LoVo (cell line): ENCODE measurements at places on chromosomes 11 and 22.
A peak's percentile ranks its signal among the peaks of the same experiment; 100 is the strongest.

DNA sequence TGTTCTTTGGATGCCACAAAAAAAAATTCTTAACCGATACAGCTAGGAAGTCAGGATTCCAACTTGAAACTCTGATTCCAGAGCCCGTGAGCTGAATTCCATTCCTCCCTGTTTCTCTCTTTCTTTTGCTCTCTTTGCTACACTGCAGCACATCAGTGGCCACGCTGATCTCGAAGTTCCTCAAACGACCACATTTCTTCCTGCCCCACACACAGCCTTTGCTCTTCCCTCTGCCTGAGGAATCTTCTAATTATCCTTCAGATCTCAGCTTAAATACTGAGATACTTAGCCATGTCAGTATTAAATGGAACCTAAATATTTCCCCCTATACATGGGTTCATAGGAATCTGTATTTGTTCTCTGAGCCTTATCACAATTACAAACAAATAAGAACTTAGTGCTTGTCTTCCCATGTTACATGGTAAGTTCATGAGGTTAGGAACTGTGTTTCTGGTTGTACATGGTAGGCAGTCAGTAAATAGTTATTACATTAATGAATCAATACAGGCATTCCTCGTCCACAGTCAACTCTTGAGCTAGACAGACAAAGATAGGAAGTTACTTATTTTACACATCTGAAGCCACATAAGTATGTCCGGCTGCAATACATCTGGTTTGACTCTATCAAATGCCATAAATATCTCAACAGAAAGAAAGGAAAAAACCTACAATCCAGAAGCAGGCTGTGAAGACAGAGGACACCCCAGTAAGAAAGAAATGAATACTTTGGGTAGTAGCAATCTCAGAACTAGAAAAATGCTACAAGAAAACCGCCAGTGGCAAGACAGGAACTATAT, 86.6 kb downstream of the MAML2 start:
- no peak for DNase-seq

- no peak for DNase-seq
Observed at GRCh38 chr11:9030601-9031000, 26.8 kb upstream of the NRIP3 start.

- no peak for DNase-seq
Observed at GRCh38 chr11:118027694-118028093, 41.5 kb downstream of the IL10RA start.

DNA sequence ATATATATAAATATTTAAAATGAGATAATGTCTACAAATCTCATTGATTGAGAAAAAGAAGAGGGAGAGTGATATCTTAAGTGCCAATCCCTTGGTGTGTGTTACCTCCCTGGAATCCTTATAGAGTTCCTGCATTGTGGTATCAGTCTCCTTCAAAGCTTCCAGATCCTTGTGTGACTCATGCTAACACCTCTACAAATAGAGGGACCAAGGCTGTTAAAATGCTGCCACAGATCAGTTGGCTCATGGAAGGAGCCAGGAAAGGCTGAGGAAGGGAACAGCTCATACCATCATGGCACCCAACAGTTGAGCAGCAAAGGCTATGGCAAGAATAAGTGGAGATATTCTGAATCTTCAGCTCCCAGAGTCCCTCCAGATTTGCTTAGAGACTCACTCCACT, 163.6 kb upstream of the ISX start:
- no peak for DNase-seq

- DNase-seq: no peak
Observed at GRCh38 chr22:34886391-34886790, 179.6 kb upstream of the ISX start.

DNA sequence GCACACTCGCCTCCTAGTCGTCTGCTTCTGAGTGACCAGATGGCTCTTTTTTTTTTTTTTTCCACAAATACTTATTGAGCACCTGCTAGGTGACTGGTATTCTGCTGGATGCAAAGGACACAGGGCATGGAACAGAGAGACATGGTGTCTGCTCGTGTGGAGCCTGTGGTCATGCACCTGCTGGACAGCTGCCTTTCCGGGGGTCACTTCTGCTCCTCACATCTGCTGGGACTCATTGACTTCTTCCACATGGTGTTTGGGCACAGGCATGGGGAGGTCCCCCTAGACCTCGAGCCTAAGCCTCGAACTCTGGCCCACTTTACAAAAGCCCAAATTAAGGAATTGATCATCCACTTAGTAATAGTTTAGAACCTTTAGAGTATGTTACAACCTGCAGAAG, 39.5 kb upstream of the EMID1 start:
- no peak for DNase-seq

DNA sequence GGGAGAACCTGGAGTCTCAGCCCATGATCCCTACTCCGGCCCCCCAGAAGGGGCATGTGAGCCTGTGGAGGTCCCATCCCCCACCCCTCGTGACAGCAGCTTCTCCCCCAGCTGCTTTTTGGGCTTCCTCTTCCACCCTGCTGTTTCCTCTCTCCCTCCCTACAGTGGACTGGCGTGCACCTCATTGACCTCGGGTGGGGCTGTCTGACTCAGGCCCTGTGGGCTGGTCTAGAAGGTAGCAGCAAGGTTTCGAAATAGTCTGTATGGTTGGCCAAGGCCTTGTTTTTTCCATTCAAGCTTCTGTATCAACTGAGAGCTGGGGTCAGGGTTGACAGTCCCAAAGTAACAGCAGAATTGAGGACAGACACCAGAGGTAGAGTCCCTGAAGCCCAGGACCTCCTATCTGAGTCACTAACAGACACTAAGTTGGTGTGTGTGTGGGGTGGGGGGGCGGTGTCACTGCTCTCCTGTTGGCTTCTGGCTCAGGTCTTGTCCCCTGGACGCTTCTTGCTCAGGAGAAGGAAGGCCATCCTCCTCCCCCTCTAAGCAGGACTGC, 7.7 kb downstream of the SLC37A2 start:
- peak; percentile 56 for DNase-seq

GRCh38 chr11:55503449-55503848, 50.8 kb upstream of the OR4C15 start:
- DNase-seq: no peak

- no peak for DNase-seq
Observed at GRCh38 chr11:28727254-28727653, 619.1 kb downstream of the METTL15 start.

DNA sequence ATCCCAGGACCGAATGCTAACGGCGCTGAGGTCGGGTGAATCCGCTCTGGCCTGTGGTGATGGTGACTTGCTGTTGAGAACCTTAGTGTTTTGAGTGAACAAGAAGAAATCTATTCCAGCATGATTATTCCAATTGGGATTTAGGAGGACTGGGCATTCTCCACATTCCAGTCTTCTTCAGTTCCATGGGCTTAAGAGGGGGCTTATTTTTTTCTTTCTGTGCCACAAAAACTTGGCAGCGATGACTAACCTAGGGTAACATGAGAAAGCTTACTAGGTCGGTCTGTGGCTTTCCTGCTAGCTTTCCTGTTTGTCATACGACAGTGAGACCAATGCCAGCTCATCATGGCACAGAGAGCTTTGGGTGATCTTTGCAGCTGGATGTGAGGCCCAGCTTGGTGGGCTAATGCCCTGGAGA, 62.9 kb upstream of the ATXN10 start:
- peak; percentile 30 for DNase-seq

GRCh38 chr11:106601684-106602297, 416.5 kb downstream of the GUCY1A2 start:
- no peak for DNase-seq

DNA sequence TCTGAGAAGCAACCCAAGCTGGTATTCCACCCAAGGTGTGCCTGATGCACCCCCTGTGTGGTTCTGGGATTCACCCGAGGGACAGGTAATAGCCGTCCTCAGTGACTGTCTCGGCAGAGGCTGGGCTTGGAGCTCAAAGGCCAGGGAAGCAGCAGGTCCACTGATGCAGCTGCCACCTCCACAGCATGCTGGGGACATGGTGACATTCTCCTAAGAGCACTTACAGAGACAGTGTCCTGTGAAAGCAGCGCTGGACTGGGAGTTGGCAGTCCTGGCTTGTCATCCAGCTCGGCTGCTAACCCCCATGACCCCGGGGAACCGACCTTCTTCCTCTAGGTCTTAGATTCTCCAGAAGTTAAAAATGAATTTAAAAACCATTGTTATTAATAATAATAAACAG, 72.8 kb downstream of the RPUSD4 start:
- no peak for DNase-seq

DNA sequence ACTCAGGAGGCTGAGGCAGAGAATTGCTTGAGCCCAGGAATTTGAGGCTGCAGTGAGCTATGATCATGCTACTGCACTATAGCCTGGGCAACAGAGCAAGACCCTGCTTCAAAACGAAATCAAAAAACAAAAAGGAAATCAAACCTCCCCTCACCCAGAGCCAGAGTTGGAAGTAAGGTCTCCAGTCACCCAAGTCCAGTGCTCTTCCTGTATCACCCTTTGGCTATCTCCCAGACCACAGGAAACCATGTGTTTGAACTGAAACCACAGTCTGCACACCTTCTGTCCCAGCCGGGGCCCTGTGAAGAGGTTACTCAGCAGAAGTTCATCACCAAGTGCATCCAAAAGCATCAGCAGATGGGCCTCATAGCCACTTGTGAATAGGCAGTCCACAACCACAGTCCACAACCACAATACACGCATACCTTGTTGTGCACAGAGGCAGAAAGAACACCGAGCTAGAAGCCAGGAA, 4.6 kb downstream of the MYH9 start:
- no peak for DNase-seq

GRCh38 chr11:19953909-19954308, 206.4 kb downstream of the DBX1 start:
- DNase-seq: peak; percentile 9

- peak; percentile 51 for DNase-seq
Observed at GRCh38 chr11:46948378-46949131, 12.0 kb downstream of the CSTPP1 start.

DNA sequence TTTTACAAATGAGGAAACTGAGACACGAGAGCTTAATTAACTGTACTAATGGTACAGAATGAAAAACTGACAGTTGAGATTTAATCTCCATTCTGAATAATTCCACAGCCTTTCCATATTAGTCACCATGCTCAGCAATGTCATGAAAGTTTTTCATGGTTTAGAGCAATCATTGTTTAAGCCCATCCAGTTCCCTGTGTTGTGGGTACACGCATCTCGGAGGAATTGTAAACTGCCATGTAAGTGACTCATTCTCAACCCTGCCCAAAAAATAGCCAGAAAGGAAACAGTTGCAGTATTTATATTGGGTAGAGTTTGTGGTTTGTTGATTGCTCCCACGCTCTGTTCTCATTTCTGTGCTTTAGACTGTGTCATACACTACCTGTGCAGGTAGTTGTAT, 1790.8 kb downstream of the LRRC4C start:
- no peak for DNase-seq

DNA sequence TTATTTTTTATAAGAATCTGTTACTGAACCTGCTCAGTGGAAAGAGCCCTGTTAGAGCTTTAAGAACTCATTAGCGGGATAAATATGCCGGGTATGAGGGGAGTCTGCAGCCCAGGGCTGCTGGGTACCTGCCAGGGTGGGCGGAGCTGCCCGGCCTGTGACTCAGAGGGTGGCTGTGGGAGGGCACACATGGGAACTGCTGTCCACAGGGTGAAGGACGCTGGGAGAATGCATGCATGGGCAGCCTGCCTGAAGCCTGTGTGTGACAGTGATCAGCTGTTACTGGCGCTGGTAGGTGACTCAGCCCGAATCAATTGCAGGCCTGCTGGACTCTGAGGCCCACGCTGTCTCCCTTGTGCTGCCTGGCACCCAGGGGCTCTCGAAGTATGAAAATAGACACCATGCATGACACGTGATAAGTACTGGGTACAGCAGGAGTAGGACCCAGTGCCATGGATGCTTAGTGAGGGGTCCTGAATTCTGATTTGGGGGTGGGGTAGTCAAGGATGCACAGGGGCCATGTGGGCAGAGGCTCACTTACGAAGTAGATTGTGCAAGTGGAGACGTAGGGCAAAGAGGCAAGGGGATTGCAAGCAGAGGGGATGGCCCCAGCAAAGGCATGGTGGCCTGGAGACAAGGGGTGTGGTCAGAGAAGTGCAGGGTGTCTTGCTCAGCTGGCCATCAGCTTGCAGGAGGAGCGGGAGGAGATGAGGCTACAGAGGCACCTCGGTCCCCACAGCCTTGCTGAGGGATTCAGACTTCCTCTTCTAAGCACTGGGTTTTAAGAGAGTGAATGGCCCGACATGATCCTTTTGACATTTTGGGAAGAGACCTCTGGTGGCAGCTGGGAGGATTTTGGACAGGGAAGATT, 36.5 kb downstream of the GRIK4 start:
- DNase-seq: peak; percentile 74

DNA sequence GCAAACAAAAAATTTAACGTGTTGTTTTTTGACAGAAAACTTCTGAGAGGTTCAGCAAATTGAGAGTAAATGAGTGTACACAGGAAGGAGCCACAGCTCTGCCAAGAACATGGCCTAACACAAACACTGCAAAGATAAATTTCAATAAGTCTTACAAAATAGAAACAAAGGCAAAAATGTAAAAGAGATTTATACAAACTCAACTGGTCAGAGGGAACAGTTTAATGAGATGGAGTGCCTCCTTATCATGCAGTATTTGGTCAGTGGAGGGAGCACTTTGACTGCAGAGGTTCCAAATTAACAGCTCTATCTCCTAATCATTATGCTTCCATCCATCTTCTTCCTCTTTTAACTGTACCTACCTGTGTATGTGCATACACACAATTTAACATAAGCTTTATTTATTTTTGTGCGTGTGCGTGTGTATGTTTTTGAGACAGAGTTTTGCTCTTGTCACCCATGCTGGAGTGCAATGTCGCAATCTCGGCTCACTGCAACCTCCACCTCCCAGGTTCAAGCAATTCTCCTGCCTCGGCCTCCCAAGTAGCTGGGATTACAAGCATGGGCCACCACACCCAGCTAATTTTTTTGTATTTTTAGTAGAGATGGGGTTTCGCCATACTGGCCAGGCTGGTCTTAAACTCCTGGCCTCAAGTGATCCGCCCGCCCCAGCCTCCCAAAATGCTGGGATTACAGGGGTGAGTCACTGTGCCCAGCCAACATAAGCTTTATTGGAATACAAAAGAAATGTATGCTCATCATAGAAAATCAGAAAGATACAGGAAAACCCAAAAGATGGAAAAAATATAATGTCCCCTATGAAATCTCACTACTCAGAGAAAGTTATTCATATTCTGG, 111.9 kb downstream of the MRTFA start:
- DNase-seq: no peak

DNA sequence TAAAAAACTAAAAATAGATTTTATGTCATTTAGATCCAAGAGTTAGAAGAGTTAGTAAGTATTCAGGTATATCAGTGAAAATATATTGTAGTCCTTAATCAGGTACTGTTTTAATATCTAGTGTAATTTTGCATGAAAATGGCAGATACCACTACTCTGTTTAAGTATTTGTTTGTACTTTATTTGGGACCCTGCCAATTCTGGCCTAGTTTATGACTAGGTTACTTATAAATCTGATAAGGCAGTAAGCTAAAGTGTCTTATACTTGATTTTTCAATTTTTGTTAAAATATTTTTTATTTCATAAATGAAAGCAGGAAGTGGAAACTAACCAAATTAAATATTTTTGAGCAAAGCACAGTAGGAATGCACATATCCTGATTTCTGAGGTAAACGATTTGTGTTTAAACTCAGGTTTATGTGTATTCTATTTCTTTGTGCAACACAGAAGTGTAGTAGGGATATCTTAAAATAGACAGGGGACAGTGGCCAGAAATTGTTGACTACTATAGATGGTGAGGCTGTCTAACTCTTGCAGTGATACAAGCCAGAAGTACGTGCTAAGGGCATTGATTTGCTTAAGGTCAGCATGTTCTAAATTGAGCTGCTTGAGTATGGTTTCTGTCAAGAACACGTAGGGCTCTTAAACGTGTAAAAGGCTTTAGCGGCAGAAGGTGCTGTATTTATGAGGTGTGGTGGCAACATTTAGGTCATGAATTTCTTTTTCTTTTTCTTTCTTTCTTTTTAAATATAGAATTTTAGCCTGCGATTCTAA, 34.0 kb downstream of the HIPK3 start:
- peak; percentile 16 for DNase-seq

- DNase-seq: no peak
Observed at GRCh38 chr11:104541701-104542100, 356.6 kb downstream of the CASP12 start.
